ENCODE measurements at places on chromosomes 16 and 17.

- no peak for DNase-seq
Measured at GRCh38 chr17:29883497-29883896, 46.5 kb downstream of the SSH2 start.

GRCh38 chr16:54843424-54843750, 87.3 kb upstream of the IRX5 start:
- no peak for DNase-seq

GRCh38 chr17:48491527-48492273, 39.1 kb downstream of the HOXB1 start:
- no peak for DNase-seq

- no peak for DNase-seq
Measured at GRCh38 chr17:14434506-14434905, 133.6 kb downstream of the HS3ST3B1 start.

DNA sequence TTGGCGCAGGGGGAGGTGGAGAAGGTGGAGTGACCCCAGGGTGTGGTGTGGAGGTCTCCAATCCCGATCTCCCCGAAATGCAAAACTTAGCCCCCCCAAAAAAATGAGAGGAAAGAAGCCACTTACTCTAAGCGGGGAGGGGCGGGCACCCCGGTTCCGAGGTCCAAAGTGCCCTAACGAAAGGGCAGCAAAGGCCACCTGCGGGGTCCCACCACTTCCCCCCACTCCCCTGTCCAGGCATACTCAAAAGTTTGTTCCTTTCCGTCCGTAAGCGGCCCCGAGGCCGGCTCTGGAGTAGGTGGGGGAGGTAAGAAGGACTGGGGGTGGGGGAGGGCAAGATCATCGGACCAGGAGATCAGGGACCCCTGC, 1.1 kb downstream of the TOX3 start:
- no peak for DNase-seq

- DNase-seq, result no peak
Measured at GRCh38 chr17:34054495-34054894, 200.6 kb upstream of the CCL2 start.

- peak; percentile 49 for DNase-seq
Measured at GRCh38 chr16:73196670-73197069, 148.7 kb upstream of the ZFHX3 start.

DNA sequence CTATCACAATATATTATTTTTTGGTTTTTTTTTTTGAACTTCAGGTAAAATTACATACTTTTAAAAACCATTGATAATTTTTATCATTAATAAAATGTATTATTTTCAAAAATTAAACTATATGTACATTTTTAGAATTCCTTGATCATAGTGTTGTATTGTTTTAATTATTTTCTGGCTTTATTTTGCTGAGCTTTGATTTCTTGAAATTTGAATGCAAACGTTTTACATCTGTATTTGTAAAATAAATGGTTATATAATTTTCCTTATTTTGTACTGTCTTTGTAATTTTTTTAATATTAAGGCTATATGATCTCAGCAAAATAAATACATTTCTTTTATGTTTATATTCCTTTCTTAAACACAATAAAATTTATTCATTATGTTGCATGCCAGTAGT, 125.6 kb downstream of the KIF2B start:
- DNase-seq, result no peak

DNA sequence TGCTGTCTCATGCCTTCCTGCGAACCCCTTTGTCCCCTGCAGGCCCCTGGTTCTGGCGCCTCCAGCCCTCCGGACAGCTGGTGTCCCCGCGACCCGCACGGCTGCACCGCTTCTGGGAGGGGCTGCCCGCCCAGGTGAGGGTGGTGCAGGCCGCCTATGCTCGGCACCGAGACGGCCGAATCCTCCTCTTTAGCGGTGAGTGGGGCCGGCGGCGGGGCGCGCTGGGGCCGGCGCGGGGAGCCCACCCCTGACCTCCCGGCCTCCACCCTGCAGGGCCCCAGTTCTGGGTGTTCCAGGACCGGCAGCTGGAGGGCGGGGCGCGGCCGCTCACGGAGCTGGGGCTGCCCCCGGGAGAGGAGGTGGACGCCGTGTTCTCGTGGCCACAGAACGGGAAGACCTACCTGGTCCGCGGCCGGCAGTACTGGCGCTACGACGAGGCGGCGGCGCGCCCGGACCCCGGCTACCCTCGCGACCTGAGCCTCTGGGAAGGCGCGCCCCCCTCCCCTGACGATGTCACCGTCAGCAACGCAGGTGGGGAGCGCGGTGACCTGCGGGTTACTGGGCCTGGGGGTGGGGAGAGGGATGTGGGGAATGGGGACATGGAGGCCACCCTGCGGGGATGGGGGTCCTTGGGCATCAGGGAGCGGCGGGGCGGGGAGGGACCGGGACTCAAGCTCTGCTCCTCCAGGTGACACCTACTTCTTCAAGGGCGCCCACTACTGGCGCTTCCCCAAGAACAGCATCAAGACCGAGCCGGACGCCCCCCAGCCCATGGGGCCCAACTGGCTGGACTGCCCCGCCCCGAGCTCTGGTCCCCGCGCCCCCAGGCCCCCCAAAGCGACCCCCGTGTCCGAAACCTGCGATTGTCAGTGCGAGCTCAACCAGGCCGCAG, 7.1 kb upstream of the IL32 start:
- peak; percentile 62 for DNase-seq

DNA sequence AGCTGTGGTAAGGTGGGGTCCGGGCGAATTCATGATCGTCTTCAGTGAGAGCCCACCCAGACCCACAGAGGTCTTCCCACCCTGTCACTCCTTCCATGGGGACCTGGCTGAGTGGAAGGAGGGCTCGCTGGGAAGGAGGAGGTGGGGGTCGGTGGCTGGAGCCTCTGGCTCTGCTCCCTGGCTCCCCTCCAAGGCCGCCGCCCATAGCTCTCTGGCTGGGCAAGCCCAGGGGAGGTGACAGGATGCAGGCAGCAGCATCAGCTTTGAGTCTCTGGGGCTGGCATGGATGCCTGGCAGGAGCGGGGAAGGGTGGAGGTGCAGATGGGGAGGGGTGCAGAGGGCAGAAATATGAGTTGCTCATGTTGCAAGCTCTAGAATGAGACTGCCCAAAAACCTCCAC, 147.0 kb downstream of the ENGASE start:
- DNase-seq, result no peak

- DNase-seq, result no peak
Measured at GRCh38 chr17:71361656-71362450, 759.0 kb upstream of the SOX9 start.

GRCh38 chr16:86881118-86881510, 302.8 kb downstream of the FOXL1 start:
- DNase-seq, result no peak

DNA sequence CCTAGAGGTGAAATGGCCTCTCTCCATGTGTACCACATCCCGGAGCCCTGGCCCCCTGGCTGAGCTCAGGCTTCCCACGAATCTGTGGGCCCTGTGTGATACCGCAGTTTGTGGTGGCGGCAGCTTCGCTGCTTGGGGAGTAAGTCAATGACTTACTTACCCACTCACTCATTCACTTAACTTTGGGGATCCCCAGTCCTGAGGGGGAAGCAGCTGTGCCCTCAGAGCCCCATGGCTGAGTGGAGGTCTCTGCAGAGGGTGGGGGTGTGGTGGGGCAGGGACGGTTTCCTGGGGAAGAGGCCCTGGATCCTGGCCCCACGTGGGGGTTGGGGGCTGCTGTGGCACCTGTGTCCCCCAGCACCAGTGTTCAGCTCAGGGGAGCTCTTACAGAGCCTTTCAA, 13.2 kb downstream of the KCNJ12 start:
- no peak for DNase-seq

Data from GM19239 (cell line).